Stimulated activated memory B cell treated with anti-CD40 and anti-IgM and Interleukin-4, amounts not matched to agents 10 μg/mL and 1 μg/mL and 100 μg/mL, for 72 hours (primary cell): ENCODE measurements at places on chromosomes 11 and 22.
A peak's percentile ranks its signal among the peaks of the same experiment; 100 is the strongest.

DNA sequence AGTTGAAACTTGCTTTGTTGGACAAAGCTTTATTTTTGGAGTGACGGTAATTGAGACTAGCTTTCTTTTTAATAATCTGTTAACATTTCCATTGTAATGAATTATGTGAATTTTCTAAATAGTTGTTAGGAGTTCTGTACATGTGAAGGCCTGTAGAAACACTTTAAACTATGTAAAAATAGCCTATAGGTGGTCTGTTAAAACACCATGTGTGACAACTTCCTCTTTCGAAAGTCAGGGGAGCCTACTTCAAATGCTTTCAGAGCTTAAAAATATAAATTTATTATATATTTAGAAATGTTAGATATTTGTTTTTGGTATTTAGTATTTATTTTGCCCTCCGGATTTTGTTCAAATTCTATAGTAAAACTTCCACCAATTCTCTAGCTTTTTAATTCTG, 28.7 kb downstream of the DDIAS start:
- ATAC-seq = no peak
- H3K4me3 ChIP-seq = no peak overlapping the region
- no peaks in the 10 kb centered on the region for H3K27me3 ChIP-seq
- H3K4me1 ChIP-seq = peaks cover 16% of the 10 kb centered on the region

GRCh38 chr11:126165311-126165720, 46.1 kb downstream of the RPUSD4 start:
- H3K27me3 ChIP-seq = peaks cover 36% of the 10 kb centered on the region
- no peaks in the 10 kb centered on the region for H3K36me3 ChIP-seq
- no peaks in the 10 kb centered on the region for H3K4me1 ChIP-seq
- no peak for ATAC-seq

GRCh38 chr11:74951226-74951625, 2.2 kb downstream of the SPCS2 start:
- H3K36me3 ChIP-seq = peaks cover 32% of the 10 kb centered on the region
- H3K4me1 ChIP-seq = peaks cover 78% of the 10 kb centered on the region
- H3K27me3 ChIP-seq = no peaks in the 10 kb centered on the region
- H3K4me3 ChIP-seq = peak overlapping the region; percentile 94
- peak overlapping the region; percentile 95 for H3K27ac ChIP-seq

DNA sequence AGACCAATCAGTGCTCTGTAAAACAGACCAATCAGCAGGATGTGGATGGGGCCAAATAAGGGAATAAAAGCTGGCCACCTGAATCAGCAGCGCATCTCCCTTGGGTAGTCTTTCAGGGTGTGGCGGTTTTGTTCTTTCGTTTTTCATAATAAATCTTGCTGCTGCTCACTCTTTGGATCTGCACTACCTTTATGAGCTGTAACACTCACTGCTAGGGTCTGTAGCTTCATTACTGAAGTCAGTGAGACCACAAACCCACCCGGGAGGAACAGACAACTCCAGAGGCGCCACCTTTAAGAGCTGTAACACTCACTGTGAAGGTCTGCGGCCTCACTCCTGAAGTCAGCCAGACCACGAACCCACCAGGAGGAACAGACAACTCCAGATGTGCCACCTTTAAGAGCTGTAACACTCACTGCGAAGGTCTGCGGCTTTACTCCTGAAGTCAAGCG, 175.5 kb upstream of the PDGFD start:
- H3K36me3 ChIP-seq = no peaks in the 10 kb centered on the region
- peak overlapping the region; percentile 33 for H3K27ac ChIP-seq
- peak; percentile 68 for ATAC-seq
- peaks cover 6% of the 10 kb centered on the region for H3K4me1 ChIP-seq
- no peaks in the 10 kb centered on the region for H3K27me3 ChIP-seq

DNA sequence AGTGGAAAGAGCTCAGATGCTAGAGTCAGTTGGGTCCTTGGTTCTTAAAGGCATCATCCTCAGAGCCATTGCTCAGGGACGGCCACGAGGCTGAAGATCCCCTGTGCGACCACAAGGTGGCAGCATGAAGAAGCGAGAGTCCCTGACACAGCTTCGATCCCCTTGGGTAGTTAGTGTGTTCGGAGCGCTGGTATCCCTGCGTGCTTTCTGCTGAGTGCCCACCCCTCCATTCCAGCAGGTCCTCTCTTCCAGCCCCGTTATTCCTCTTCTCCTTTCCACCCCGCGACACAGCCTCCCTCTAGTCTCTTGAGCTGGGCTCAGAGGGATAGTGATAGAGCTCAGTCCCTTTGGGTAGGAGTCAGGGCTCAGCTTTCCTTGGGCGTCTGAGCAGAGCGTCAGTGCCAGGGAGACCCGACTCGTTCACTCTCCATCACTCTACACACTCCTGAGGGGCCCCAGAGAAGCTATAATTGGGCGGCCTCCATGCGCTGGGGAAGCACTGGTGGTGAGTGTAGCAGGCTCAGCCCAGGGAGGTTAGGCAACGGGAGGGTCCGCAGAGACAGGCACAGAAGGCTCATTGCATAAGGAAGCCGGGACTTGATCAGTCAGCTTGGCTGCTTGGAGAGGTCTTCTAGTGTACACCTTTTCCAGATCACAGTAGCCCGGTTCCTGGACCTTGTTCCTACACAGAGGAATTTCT, at the start of gene OR51D1:
OR51D1 (plus strand) TSS at position 516 of the 700 bp plus-strand sequence. CDS start 2,314 bp downstream, outside the sequence.
- H3K27ac ChIP-seq = no peak within 1 kb of the TSS
- no peak within 1 kb of the TSS for H3K4me3 ChIP-seq
- peak; percentile 79 for ATAC-seq
- H3K4me1 ChIP-seq = no peaks in the 10 kb centered on the region
- H3K27me3 ChIP-seq = no peaks in the 10 kb centered on the region
- no peaks in the 10 kb centered on the region for H3K36me3 ChIP-seq

GRCh38 chr22:44309137-44309536, 3.6 kb downstream of the SHISAL1 start:
- H3K27me3 ChIP-seq = peaks cover 36% of the 10 kb centered on the region
- no peak overlapping the region for H3K4me3 ChIP-seq
- no peaks in the 10 kb centered on the region for H3K36me3 ChIP-seq
- no peaks in the 10 kb centered on the region for H3K4me1 ChIP-seq

GRCh38 chr11:74018331-74019005, 9.6 kb upstream of the UCP3 start:
- H3K36me3 ChIP-seq = peaks cover 25% of the 10 kb centered on the region
- H3K4me1 ChIP-seq = peaks cover 42% of the 10 kb centered on the region
- ATAC-seq = no peak
- H3K27ac ChIP-seq = no peak overlapping the region
- H3K27me3 ChIP-seq = no peaks in the 10 kb centered on the region
- no peak overlapping the region for H3K4me3 ChIP-seq

GRCh38 chr11:82826526-82826925, 73.7 kb downstream of the PRCP start:
- no peaks in the 10 kb centered on the region for H3K27me3 ChIP-seq
- peaks cover 8% of the 10 kb centered on the region for H3K4me1 ChIP-seq
- H3K4me3 ChIP-seq = no peak overlapping the region
- H3K36me3 ChIP-seq = peaks cover 54% of the 10 kb centered on the region
- no peak for ATAC-seq

DNA sequence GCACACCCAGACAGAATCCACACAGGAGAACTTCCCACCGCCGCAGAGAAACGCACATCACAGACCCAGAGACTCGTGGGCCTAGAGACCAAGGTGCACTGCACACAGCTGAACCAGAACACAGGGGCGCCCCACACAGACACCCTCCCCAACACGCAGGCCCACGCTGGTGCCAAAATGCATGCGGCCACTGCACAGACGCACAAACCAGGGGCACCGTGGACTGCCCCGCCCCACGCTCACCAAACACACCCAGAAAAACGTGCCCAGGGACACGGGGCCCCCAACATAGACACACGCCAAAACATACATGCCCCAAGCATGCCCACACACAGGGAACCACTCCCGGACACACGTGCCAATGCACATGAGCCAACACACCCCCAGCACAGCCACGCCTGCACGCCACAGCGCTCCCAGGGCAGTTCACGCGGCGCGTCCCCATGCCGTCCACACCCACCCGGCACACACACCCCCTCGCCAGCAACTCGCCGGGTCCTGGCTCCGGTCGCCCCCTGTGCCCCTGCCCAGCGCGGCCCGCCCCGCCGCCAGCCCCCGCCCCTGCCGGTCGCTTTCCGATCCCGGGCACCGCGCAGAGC, 7.8 kb downstream of the ELFN2 start:
- H3K4me1 ChIP-seq = peaks cover 32% of the 10 kb centered on the region
- peak overlapping the region; percentile 63 for H3K4me3 ChIP-seq
- no peaks in the 10 kb centered on the region for H3K36me3 ChIP-seq
- no peak for ATAC-seq
- peaks cover 87% of the 10 kb centered on the region for H3K27me3 ChIP-seq

- peak; percentile 59 for ATAC-seq
- peaks cover 30% of the 10 kb centered on the region for H3K4me1 ChIP-seq
- H3K4me3 ChIP-seq = no peak overlapping the region
- no peaks in the 10 kb centered on the region for H3K27me3 ChIP-seq
These were observed 13.3 kb downstream of the SMCO4 start for GRCh38 chr11:93529707-93530467.

GRCh38 chr11:94553938-94554337, 10.2 kb downstream of the FUT4 start:
- H3K27me3 ChIP-seq = no peaks in the 10 kb centered on the region
- ATAC-seq = no peak
- no peak overlapping the region for H3K4me3 ChIP-seq

GRCh38 chr22:44033694-44034093, 9.6 kb downstream of the PARVB start:
- H3K4me3 ChIP-seq = no peak overlapping the region
- H3K27me3 ChIP-seq = no peaks in the 10 kb centered on the region
- no peak for ATAC-seq
- no peak overlapping the region for H3K27ac ChIP-seq

GRCh38 chr22:46362203-46362933, 26.9 kb downstream of the TRMU start:
- ATAC-seq = peak; percentile 73
- no peaks in the 10 kb centered on the region for H3K27me3 ChIP-seq
- H3K4me3 ChIP-seq = no peak overlapping the region
- H3K36me3 ChIP-seq = peaks cover 54% of the 10 kb centered on the region
- H3K27ac ChIP-seq = peak overlapping the region; percentile 46
- peaks cover 35% of the 10 kb centered on the region for H3K4me1 ChIP-seq

DNA sequence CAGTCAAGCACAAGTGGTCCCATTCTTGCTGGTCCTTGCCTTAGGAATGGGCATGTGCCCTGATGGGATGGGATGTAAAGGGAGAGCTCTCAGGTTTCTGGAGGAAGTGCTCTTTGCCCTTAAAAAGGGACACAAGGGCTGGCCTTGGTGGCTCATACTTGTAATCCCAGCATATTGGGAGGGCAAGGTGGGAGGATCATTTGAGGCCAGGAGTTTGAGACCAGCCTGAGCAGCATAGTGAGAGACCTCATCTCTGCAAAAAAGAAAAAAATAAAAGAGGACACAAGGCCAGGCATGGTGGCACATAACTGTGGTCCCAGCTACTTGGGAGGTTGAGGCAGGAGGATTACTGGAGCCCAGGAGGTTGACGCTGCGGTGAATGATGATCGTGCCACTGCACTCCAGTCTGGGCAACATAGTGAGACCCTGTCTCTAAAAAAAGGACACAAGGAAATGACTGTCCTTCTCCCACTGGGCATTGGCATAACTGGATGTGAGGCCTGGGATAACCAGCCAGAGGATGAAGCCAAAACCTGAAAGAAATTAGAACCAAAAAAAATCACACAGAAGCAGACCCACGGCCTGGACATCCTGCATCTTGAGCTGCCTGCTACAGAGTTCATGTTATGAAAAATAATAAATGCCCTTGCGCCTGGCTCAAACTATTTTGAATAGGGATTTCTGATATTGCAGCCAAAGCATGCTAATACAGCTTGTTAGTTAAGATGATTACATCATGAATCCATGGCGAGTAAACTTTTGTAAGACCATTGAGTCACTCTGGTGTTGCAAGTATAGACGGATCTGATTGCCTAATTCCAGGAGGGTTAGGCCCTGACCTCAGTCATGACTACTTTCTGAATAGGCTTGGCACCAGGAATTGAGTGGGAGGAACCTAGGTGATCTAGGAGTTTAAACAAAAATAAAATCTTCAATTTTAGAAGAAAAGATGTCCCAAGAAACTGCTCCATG, 12.9 kb upstream of the CRKL start:
- no peak overlapping the region for H3K27ac ChIP-seq
- no peak for ATAC-seq
- peaks cover 12% of the 10 kb centered on the region for H3K27me3 ChIP-seq
- no peaks in the 10 kb centered on the region for H3K36me3 ChIP-seq
- H3K4me1 ChIP-seq = no peaks in the 10 kb centered on the region

DNA sequence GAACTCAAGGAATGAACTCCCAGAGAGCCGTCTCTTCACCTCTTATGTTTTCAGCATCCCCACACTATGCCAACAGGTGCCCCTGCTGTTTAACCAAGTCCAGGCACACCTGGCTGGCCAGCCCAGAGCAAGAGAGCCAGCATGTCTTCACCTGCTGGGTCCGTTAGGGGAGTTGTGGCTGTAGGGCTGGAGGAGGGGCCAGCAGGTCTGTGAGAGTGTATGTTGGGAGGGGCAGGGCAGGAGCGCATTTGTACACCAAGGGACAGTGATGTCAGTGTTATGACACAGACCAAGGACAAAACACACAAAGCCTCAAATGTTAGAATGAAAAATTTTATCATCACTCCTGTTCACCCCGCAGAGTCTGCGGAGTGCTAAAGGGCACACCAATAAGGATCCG, 5.8 kb downstream of the PATZ1 start:
- H3K36me3 ChIP-seq = peaks cover 53% of the 10 kb centered on the region
- no peak overlapping the region for H3K4me3 ChIP-seq
- ATAC-seq = no peak
- peak overlapping the region; percentile 63 for H3K27ac ChIP-seq
- peaks cover 64% of the 10 kb centered on the region for H3K4me1 ChIP-seq
- no peaks in the 10 kb centered on the region for H3K27me3 ChIP-seq

DNA sequence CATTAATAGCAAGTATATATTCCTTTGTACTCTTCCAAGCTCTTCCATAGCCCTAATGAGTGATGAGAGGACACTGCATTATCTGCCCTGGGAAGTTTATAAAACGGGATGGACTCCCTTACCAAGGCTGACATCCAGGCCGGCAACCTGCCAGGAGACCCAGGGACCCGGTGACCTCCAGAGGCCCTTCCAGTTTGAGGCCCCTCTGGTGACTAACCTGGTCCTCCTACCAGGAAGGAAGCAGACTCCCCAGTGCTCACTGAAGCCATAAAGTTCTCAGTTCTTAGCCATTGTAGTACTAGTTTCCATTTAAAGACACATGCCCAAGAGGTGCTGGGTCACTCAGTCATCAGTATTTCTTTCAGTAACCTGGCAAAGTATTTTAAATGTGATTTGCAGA, 345.4 kb downstream of the TENM4 start:
- H3K27me3 ChIP-seq = peaks cover 8% of the 10 kb centered on the region
- no peaks in the 10 kb centered on the region for H3K4me1 ChIP-seq
- no peak overlapping the region for H3K4me3 ChIP-seq
